ENCODE measurements at places on chromosomes 12 and 14. TPM values are rescaled to one million over a fixed set of nuclear protein-coding genes. Genes with fewer than 3 reads are reported as not detected.

DNA sequence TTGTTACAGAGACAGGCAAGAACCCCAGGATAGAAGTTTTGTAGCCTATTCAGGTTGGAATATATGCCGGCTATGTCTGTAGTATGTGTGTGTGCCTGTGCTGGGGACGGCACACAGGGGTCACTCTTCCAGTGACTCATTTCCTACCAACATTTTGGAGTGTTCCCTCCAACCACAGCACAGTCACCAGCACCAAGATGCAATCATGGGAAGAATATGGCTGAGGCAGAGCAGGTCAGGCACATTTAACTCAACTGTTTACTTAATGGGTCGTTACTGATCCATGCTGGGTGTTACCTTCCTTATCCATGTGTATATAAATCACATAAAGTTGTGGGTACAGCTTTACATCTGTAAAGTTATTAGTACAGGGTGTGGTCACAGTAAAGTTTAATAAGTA is 178.3 kb downstream of the PRKD1 start:
- no peaks in the 10 kb centered on the region for H3K27me3 ChIP-seq
- peaks cover 12% of the 10 kb centered on the region for H3K4me1 ChIP-seq
- H3K4me3 ChIP-seq, result no peak overlapping the region
- H3K27ac ChIP-seq, result no peak overlapping the region
- no peaks in the 10 kb centered on the region for H3K36me3 ChIP-seq

The DLGAP5 gene
- not detected for total RNA-seq

DNA sequence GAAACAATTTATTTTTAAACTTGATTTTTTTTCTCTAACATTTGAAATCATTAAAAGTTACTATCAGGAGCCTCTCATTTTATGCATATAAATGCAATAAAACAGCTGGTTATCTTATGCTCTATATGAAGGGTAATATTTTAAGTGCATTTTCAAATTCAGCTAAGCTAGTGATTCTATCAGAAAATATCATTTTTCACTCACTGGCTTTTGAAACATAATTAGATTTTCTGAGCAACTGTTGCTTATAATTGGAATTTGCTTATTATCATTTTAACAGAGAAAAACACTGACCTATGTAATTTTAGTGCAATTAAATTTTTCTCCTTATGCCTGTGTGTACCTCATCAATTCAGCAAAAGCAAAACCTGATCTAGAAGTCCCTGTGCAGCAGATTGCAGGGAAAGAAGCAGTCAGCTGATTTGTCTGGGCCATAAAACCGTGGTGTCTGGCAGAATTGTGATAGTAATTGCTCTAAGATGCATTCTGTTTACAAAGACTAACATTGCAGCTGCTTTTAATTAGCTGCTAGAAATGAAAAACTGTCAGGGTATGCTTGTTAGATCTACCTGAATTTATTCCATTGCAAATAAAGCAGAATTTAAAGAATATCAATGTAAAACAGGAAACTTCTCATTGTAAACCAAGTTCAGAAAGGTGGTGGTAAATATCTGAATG is 75.0 kb downstream of the BICD1 start:
- DNase-seq, result no peak
- H3K36me3 ChIP-seq, result no peaks in the 10 kb centered on the region
- H3K4me1 ChIP-seq, result no peaks in the 10 kb centered on the region
- no peak overlapping the region for H3K4me3 ChIP-seq
- H3K27ac ChIP-seq, result no peak overlapping the region
- H3K27me3 ChIP-seq, result no peaks in the 10 kb centered on the region

DNA sequence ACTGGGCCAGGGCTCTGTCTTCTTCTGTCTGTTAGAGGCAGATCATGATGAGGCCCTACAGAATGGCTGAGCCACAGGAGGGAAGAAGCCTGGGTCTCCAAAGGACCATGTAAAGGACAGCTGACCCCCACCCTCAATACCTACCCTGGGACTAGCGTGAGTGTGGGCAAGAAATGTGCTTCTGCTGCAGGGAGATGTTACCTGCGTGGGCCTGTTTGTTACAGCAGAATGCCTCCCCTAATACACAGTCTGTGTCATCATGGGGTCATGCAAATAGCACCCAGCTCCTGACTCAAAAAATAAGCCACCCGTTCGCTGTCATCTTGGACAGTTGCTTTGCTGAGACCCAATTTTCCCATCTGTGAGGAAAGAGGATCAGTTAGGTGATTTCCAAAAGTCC is 90.6 kb downstream of the CALM1 start:
- H3K4me1 ChIP-seq, result no peaks in the 10 kb centered on the region
- H3K36me3 ChIP-seq, result no peaks in the 10 kb centered on the region
- H3K27me3 ChIP-seq, result no peaks in the 10 kb centered on the region
- no peak overlapping the region for H3K27ac ChIP-seq
